ENCODE measurements at places on chromosomes 2 and 18.

DNA sequence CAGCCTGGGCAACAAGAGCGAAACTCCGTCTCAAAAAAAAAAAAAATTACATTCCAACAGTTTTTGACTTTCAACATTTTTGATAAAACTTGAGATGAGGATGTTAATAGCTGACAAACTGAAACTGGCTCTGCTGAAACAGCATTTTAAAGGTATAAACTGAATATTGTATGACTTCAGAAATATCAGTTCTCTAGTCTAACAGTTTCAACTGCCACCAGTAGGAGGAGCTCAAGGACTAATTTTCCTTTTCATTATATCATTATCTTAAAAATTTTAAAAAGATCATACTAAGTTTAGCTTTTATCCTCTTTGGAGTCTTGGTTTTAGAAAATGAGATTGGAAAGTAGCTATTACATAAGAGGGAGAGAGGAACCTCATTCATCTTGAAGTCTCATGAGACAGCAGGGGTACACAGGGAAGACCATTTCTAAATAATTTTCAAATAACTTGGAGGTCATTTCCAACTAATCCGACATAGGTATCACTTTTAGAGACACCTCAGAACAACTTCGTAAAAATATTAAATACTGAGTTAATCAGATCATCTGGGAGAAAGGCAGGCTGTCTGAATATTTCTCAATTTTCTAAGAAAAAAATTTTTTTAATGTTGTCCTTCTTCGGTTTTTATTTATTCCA, 37.6 kb upstream of the MCM6 start:
- peak; percentile 50 for DNase-seq

- no peak for DNase-seq
Observed at GRCh38 chr2:173854141-173854540, 111.0 kb downstream of the SP3 start.

GRCh38 chr2:126761256-126761980, 105.5 kb downstream of the GYPC start:
- DNase-seq: no peak

GRCh38 chr2:16513626-16514025, 152.0 kb downstream of the CYRIA start:
- no peak for DNase-seq

GRCh38 chr18:31587529-31587928, 4.1 kb upstream of the TTR start:
- DNase-seq: no peak

DNA sequence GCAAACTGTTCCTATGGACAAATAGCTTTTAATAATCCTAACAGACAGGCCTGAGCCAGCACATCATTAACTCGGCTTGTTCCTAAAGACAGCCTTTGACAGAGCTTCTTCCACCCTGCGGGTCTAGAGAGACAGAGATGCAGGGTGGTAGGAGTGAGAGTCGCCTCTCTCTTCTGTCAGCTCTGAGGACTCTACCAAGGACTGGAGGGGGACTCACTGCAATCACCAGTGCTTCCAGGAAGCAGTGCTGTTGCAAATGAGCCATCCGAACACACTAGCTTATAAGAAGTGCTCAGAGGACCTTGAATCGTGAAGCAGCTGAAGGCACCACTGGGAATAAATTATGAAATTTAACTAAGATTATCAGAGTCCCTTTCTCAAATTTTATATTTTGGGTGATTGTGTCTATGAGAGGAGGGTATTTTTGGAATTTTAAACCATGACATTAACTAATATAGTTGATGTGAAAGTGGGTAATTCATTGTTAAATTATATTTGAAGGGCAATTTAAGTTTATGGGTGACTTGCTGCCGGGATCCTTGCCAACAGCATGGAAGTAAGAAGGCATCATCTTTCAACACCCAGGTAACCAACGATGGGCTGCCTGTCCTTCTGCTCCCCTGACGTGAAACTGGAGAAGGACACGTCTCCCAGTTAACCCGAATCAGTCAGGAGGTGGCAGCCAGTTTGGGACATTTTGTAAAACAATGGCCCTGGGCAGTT, 43.6 kb upstream of the PXDN start:
- DNase-seq: no peak

DNA sequence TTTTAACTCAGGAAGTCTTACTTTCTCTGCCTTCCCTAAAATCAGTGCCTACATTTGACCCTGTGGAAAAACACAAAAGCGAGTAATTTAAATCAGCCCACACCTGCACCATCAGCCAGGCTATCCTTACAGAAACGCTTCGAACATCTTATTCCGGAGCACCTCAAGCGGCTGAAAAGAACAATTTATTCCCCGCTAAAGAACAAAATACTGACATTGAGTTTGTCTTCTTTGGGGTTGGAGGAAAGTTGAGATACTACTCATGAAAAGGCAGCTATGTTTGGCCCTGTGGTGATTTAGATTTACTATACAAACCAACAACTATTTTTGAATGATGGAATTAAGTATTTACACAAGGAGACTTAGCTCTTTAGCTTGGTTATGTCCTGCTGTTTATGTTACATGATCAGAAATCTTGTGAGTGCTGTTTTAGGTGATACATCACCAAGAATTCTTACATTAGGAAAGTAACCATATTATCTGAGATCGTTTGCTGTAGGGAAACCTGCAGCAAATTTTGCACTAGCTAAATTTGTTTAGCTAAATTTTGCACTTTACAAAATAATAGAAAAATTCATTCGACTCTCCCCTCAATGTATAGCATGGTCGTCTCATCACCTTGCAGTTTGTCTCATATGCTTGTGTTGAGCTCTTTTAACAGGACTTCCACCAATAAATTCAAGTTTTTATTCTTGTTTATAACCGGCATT, 158.8 kb upstream of the SIX2 start:
- no peak for DNase-seq

GRCh38 chr18:25176518-25177042, 175.4 kb downstream of the ZNF521 start:
- DNase-seq: no peak

GRCh38 chr2:191247381-191248057, 2.3 kb downstream of the MYO1B start:
- DNase-seq: no peak

- no peak for DNase-seq
Observed at GRCh38 chr18:74994502-74995418, 214.2 kb downstream of the PTGR3 start.

DNA sequence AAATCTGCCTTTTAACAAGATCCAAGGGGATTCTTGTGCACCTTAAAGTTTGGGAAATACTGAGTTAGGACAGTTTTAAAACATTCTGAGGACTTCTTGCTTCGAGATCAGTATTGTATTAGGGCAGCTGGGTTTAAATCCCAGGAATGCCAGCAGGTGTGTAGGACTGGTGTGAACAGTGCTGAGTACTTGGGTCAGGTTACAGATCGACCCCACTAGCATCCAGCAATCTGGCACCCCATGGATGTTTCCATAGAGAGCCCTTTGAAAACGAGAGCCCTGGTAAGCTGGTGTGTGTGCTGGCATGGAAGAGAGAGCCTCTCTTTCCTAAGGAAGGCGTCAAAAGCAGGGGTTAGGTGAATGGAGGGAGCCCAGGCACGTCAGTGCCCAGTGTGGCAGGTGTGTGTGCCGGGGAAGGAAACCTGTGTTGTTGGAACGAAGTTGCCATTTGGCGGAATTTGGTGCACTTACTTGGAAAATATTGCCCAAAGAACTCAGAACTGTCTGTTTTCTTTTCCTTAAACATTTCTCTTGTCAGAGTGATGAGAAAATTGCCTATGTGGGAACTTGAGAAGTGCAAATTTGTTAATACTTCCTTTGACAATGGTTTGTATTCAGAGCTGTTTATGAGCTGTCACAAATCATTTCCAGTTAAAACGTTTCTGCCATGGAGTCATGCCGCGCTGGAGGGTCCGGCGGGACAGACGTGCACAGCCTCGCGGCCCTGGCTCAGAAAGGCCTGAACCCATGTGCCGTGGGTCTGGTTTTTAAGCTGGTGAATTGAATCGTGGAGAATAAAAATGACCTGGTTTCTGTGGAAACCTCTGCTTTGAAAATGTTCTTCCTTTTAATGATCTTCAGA, 38.1 kb downstream of the LDLRAD4 start:
- no peak for DNase-seq

DNA sequence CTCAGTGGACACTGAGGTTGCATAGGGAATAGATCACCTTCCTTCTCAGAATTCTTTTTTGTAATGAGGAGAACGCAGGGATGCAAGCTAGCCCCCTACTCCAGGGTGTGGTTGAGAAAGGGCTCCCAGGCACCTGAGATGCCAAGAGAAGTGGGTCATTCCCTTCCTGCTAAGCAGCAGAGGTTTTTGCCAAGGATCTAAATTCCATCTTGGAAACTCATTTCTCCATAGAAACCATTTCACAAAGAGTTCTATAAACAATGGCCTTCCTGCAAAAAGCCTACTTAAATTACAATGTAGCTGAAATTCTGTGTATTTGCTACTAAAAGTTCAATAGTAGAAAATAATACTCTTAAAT, 3.7 kb upstream of the PPP3R1 start:
- no peak for DNase-seq

GRCh38 chr2:61632276-61633169, 94.4 kb upstream of the XPO1 start:
- no peak for DNase-seq

- DNase-seq: no peak
Observed at GRCh38 chr18:37407571-37407970, 158.0 kb downstream of the CELF4 start.

GRCh38 chr2:30282081-30282480, 50.7 kb downstream of the LBH start:
- DNase-seq: no peak

DNA sequence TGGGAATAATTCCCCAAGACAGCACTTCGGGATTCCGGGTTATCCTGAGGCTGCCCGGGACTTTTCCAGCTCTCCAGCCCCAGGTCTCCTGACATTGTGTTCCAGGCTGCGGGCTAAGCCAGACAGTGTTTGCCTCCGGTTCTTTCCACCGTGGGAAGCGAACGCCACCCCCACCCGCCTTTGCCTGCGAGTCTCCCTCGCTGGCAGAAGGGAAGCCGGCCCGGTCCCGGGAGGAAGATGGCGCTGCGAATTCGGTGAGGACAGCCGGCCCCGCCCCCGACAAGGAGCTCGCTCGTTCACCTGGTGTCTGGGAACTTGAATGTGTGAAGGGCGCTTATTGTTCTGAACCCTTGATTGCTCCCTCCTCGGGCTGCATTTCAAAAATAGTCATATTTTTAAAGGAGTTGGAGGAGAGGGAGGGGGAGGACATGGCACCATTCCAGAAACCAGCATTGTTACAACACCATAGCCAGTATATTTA, 2.9 kb downstream of the LRATD1 start:
- no peak for DNase-seq
